C1 segment of cervical spinal cord (tissue), 14 donors: ENCODE measurements at places on chromosomes 11 and 22.

DNA sequence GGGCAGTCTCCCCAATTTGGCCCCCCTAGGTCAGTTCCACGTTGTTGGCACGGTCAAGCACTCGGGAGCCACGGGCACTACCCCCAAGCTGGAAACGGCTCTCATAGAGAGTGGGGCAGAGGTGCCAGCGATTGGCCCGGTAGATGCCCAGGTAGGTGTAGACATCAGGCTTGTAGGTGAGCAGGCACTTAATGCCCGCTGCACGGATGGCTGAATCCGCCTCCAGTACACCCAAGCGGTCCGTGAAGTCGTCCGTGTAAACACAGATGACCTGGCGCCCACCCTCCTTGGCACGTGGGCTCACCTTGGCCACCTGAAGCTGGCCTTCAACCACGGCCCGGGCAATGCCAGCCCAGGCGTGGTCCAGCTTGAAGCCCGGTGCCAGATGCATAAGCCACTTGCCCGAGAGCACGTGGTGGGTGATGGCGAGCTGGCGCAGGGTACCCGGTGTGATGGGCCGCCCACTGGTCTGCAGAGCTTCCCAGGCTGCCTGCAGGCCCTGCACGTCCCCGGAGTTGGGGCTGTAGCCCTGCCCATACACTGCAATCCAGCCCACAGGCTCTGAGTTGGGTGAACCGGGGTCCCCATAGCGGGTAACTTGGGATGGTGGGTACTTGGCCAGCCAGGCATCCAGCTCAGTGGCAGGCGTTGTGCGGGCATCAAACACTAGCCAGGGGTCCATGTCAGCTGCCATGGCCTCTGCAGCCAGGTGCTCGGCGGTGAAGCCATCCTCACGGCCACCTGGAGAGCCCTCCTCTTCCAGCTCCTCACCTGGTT lies 1.2 kb downstream of the C11orf68 start:
- no peak for DNase-seq

- DNase-seq = no peak
Measured at GRCh38 chr22:41781507-41781906, 19.0 kb upstream of the CCDC134 start.

GRCh38 chr22:34102633-34103032 lies 182.4 kb upstream of the LARGE1 start:
- no peak for DNase-seq

DNA sequence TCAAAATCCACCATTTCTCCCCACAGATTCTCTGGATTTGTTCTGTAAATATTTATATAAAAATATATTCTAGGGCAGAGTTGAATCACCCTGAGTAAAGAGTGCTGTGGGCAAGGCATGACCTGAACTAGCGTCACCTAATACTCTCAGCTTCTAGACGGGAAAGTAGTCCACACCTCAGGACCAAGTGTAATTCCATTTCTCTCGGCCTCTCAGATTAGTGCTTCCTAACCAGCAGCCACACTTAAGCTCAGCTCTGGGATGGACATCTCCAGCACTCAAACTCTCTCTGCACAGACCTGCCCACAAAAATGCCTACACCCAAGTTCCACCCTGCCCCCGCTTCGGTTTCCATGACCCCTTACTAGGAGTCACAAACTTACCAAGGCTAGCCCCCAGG lies 5.3 kb downstream of the SPTBN2 start:
- DNase-seq = no peak

DNA sequence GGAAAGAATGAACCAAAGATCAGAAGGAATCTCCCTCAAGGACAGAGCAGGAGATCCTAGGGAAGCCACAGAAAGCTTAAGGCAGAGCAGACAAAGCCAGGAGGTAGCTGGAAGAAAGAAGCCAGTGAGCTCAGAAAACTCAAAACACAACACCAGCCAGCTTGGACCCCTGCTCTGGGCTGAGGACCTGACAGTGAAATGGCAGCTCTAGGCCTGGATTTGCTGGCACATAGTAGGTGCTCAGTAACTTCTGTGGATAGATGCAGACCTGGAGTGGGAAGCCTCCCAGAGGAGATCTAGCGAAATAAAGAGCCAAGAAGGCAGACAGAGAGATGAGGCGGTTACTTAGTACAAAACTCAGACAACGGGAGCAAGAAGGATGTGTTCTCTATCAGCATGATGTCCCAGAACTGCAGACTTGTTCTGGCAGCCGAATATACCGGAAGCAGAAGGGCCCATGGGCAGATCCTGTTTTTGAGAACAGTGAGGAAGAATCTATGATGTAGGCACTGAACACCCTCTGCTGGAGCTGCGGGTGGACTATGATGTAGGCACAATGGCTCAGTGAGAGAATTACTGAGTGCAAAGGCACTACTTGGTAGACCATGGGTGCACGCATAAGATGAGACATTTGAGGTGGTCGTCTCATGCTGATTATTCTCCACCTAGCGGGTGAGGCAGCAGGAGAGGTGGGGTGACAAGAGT lies 4.8 kb downstream of the ROBO4 start:
- no peak for DNase-seq

GRCh38 chr22:39501644-39502108 lies 414 bp upstream of the MIEF1 start:
- DNase-seq = no peak

- DNase-seq = no peak
Measured at GRCh38 chr22:29596408-29596807, 7.0 kb upstream of the NF2 start.

DNA sequence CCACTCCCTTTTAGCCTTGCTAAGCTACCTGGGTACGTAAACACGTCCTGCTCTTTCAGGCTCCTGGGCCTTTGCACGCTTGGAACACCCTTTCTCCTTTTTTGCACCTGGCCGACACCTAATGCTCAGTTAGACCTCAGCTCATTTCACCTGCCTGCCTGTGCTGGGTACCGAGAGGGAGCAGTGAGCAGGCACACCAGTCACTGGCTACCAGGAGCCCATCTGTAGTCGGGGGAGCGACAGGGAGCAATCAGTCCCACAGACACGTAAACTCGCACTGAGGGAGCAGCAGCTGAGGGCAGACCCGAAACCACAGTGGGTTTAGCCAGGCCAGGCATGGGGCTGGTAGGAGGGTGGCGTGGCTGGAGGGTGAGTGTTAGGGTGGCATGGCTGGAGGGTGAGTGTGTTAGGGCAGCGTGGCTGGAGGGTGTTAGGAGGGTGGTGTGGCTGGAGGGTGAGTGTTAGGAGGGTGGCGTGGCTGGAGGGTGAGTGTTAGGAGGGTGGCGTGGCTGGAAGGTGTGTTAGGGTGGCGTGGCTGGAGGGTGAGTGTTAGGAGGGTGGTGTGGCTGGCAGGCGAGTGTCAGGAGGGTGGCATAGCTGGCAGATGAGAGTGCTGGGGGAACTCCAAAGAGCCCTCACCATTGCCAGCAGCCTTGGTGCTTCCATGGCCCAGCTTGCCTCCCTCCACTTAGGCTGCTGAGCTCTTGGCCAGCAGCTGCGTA lies 6.4 kb upstream of the GTSE1 start:
- no peak for DNase-seq

- DNase-seq = no peak
Measured at GRCh38 chr11:41803895-41804294, 344.4 kb upstream of the LRRC4C start.

- DNase-seq = peak; percentile 79
Measured at GRCh38 chr11:72069787-72070251, 10.5 kb downstream of the NUMA1 start.

DNA sequence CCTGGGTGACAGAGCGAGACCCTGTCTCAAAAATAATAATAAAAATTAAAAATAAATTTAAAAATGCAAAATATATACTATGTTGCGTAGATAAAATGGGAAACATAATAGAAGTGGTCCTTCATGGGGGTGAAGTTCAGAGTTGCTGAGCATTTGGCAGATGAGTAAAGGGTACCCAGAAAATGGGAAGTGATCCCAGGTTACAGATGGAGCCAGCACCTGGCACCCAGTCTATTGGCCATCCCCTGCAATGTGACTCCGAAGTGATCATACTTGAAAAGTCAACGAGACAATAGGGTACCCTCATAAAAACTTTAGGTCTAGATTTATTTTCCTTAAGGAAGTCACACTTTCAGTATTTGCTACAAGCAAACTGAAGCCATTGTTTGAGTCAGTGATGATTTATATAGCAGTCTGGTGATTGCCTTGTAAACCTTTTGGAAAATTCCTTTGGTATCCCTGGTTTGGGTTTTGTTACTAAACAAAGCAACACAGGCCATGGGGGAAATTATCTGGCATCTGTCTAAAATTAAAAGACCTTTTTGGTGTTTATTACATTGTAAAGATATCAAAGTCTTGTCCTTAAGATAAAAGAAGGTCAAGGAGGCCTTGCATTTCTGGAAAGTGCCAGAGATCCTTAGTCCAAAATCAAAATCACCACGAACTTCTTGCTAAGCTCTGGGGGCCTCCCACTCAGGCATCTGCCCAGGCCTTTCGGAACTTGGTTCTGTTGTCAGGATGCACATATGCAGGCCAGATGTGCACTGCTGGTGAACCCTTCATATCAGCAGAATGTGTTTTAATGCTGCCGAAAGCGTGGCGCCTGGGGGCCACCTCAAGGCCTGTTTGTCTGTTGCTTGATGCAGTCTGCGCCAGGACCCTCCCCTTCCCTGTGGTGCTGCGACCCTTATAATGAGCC lies 4.3 kb downstream of the SMARCB1 start:
- DNase-seq = no peak

- DNase-seq = no peak
Measured at GRCh38 chr22:20238536-20238900, 29.6 kb downstream of the RTN4R start.

GRCh38 chr11:62556875-62557631 lies 10.4 kb upstream of the AHNAK start:
- DNase-seq = no peak

- DNase-seq = no peak
Measured at GRCh38 chr11:111635706-111636045, 33.4 kb downstream of the SIK2 start.

DNA sequence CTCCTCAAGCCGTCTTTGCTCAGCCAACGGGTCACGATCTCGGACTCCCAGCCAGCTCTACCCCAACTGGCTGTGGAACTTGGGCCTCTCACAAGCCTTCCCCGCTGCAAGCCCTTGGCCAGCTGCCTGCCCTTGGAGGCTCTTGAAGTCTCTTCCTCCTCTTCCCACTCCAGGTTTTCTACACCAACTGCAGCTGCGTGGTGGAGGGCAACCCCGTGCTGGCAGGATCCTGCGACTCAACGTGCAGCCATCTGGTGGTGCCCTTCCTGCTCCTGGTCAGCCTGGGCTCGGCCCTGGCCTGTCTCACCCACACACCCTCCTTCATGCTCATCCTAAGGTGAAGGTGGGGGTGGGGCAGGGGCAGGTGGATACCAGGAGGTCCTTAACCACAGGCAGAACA lies 40.5 kb upstream of the TPBGL start:
- DNase-seq = no peak

DNA sequence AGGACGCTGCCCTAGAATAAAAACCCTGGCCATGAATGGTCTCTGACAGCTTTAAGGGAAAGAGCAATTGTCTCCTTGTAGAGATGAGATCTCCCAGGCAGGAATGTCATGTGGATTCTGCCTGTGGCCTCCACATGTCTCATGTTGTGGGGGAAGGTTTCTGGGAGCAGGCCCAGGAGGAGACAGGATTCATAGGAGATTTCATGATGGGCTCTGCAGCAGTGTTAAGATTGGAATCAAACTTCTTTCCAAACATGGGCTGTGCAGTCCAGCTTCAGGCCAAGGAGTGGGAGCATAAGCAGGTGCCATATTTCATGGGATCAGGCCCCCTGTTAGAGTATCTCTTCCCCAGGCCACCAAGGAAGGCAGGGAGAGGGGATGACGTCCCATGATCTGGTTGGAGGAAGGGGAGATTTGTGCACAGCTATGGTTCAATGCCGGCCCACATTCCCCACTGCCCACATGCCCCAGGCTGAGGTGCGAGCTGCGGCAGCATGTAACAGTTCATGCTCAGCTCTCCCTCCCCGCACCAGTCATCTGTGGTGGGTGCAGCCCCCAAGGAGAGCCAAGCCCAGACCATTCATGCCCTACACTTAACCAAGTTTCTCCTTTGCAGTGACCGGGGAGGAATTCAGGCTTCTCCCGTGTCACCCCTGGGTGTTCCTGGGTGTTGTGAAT lies 42.5 kb downstream of the LMO1 start:
- DNase-seq = no peak

GRCh38 chr22:27416511-27417420 lies 384.8 kb downstream of the MN1 start:
- no peak for DNase-seq

GRCh38 chr22:50670513-50670912 lies 2.1 kb upstream of the SHANK3 start:
- DNase-seq = no peak

- no peak for DNase-seq
Measured at GRCh38 chr11:129418039-129418438, 42.4 kb downstream of the BARX2 start.

DNA sequence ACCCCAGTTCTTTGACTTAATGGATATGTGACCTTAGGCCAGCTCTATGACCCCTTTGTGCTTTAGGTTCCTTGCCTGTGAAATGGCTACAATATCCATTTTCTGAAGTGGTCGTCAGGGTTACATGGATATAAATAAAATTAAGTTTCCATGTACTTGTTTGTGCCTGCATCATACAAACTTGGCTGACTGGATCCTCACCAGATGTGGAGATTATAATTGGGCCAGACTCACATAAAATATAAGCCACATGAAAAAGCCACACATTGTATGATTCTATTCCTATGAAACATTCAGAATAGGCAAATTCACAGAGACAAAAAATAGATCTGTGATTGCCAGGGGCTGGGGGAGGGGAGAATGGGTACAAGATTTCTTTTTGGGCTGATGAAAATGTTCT lies 100.9 kb upstream of the USP47 start:
- no peak for DNase-seq

- DNase-seq = no peak
Measured at GRCh38 chr11:102446606-102447005, 6.0 kb downstream of the TMEM123 start.

GRCh38 chr11:92766698-92767097 lies 202.8 kb upstream of the MTNR1B start:
- DNase-seq = no peak

GRCh38 chr11:117857734-117858414 lies 18.6 kb downstream of the FXYD6 start:
- DNase-seq = no peak

- DNase-seq = no peak
Measured at GRCh38 chr11:62575156-62575555, 1.5 kb upstream of the EEF1G start.

DNA sequence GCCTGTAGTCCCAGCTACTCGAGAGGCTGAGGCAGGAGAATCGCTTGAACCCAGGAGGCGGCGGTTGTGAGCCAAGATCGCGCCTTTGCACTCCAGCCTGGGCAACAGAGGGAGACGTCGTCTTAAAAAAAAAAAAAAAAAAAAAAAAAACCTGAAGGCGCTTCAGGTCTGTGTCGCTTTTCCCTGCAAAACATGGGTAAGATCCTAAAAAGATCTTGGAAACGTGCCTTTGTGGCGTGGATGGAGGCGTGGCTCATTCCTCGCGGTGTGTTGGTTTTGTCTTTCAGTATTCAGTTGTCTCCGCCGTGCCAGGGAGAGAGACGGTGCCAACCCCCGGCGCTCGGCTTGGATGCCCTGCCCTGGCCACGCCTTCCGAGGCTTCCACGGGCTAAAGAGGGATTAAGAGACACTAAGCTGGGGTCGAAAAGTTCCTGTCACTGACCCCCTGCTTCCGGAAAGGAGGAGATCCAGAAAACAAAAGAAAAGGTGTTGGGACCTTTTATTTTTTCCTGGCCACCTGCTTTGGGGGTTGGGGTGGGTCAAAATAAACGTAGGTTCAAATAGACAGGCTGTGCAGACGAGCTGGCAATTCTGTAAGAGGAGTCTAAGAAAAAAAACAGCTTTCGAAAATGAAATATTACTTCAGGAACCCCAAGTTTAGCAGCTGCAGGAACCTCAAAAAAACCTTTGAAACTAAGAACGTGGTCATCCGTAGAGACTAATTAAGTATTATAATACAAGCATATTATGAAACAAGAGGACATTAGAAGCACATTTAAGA lies 1.1 kb upstream of the SLC35F2 start:
- no peak for DNase-seq
